Activated T-helper 1 cell treated with anti-CD3 and anti-CD28 coated beads, Interleukin-12 subunit alpha, Interleukin-12 subunit beta, Interleukin-2, Interleukin-4 antibody, amounts not matched to agents 30 ng/mL and 10 ng/mL and 1 ng/mL, durations not matched to agents 14 hours and 24 hours and 36 hours (primary cell): ENCODE measurements at places on chromosomes 7 and 10. TPM values are rescaled to one million over a fixed set of nuclear protein-coding genes. Genes with fewer than 3 reads are reported as not detected.

GRCh38 chr7:128884561-128885369 is 22.1 kb downstream of the ATP6V1F start:
- H3K4me3 ChIP-seq = no peak overlapping the region
- no peaks in the 10 kb centered on the region for H3K36me3 ChIP-seq
- H3K4me1 ChIP-seq = no peaks in the 10 kb centered on the region
- DNase-seq = no peak
- H3K27ac ChIP-seq = no peak overlapping the region

Gene SPDYE16
- total RNA-seq = 0.15 TPM in 1 of 2 replicates, not detected in the other

Gene NXPH1
- total RNA-seq = not detected in 2 replicates

DNA sequence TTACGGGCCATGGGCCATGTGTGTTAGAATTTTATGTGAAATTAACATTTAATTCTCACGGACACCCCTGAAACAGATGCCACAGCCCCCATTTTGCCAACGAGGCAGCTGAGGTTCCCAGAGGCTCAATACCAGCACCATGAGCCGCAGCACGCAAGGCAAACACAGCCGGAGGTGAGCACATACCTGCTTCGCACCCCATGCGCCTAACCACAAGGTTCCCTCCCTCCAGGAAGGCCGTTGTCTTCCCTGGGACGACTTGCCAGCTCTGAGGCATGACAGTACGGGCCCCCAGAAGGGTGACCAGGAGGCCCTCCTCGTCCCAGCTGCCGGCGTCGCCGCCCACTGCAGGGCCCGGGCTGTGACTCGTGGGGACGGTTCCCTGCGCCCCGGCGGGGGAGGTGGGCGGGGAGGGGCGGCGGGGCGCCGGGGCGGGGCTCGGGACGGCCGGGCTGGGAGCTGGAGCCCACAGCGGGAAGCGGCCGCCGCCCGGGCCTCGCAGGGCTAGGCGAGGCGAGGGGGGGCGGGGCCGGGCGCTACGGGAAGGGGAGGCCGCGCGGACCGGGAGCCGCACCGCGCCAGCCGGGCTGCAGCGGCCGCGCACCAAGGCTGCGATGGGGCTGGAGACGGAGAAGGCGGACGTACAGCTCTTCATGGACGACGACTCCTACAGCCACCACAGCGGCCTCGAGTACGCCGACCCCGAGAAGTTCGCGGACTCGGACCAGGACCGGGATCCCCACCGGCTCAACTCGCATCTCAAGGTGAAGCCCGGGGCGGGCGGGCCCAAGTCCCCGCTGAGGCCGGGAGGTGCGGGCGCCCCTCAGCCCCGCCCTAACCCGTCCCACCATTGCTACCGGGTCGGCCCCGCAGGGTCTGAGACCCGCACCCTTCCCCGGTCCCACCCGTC is at the start of gene CAV2:
Gene CAV2 (plus strand): TSS at position 571 of the 910 bp plus-strand sequence. CDS start 44 bp downstream, at position 615.
- H3K4me1 ChIP-seq = peaks cover 10% of the 10 kb centered on the region
- no peaks in the 10 kb centered on the region for H3K36me3 ChIP-seq
- peak within 1 kb of the TSS; percentile 19 for H3K4me3 ChIP-seq
- H3K27ac ChIP-seq = peak within 1 kb of the TSS; percentile 24
- peaks cover 53% of the 10 kb centered on the region for H3K27me3 ChIP-seq
- DNase-seq = no peak

GRCh38 chr10:55500931-55501559 is 700.0 kb upstream of the PCDH15 start:
- no peak overlapping the region for H3K4me3 ChIP-seq
- no peaks in the 10 kb centered on the region for H3K27me3 ChIP-seq
- no peaks in the 10 kb centered on the region for H3K4me1 ChIP-seq
- no peak overlapping the region for H3K27ac ChIP-seq
- no peaks in the 10 kb centered on the region for H3K36me3 ChIP-seq

GRCh38 chr10:572696-573095 is 116.8 kb downstream of the DIP2C start:
- no peak overlapping the region for H3K27ac ChIP-seq
- H3K36me3 ChIP-seq = no peaks in the 10 kb centered on the region
- no peak overlapping the region for H3K4me3 ChIP-seq

DNA sequence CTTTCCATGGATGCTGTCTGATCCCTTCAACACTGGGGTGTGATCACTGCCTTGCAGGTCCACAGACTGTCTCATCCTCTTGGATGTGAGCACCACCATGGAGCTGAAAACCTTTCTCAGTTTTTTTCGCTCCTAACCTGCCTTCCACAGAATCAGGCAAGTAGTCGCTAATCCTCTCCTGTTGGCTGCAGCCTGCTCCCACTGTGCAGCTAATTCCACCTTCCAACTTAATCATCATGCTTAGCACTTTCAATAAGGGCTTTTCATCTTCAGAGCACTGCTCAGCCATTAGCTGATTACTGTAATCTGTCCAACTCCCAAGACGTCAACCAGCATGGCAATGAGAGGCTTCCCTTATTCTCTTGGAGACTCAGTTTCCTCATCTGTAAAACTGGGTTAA is 15.1 kb upstream of the CDH23 start:
- no peak overlapping the region for H3K27ac ChIP-seq
- no peaks in the 10 kb centered on the region for H3K36me3 ChIP-seq
- H3K4me1 ChIP-seq = peaks cover 6% of the 10 kb centered on the region
- no peak overlapping the region for H3K4me3 ChIP-seq

DNA sequence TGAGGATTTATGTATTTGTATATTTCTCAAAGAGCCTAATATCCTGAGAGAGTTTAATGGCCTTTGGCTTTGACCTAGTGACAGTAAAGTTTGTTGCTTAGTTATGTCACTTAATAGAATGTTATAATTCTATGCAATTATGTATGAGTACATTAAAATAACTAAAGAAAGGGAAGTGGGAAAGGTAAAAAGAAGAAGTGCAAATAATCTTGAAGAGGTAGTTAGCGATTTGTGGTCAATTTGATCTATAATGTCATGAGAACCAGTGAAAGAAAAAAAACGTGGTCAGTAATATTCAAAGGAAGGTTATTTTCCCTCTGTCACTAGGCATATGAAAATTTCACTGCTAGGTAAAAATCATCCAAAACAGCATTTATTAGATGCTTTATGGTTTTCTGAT is 143.4 kb upstream of the LSM8 start:
- no peak for DNase-seq
- peaks cover 3% of the 10 kb centered on the region for H3K27me3 ChIP-seq
- H3K27ac ChIP-seq = no peak overlapping the region
- H3K4me1 ChIP-seq = no peaks in the 10 kb centered on the region
- no peaks in the 10 kb centered on the region for H3K36me3 ChIP-seq

Gene CFTR
- not detected in 2 replicates for total RNA-seq

Gene NODAL
- total RNA-seq = not detected in 2 replicates

Gene CYP3A4
- not detected in 2 replicates for total RNA-seq

Gene AQP1
- total RNA-seq = 0.12 and 0.13 TPM in 2 replicates

GRCh38 chr7:26538689-26539088 is 247.0 kb downstream of the SNX10 start:
- no peaks in the 10 kb centered on the region for H3K36me3 ChIP-seq
- no peak overlapping the region for H3K4me3 ChIP-seq
- H3K4me1 ChIP-seq = no peaks in the 10 kb centered on the region
- H3K27me3 ChIP-seq = peaks cover 44% of the 10 kb centered on the region
- DNase-seq = no peak

Gene SMIM30
- total RNA-seq = 32.4 and 36.8 TPM in 2 replicates

Gene CTTNBP2
- total RNA-seq = not detected in 2 replicates

Gene MSMB
- total RNA-seq = not detected in 2 replicates

- H3K27ac ChIP-seq = peak overlapping the region; percentile 96
- H3K36me3 ChIP-seq = peaks cover 23% of the 10 kb centered on the region
- peak overlapping the region; percentile 96 for H3K4me3 ChIP-seq
- peaks cover 2% of the 10 kb centered on the region for H3K27me3 ChIP-seq
These were observed 674 bp upstream of the OSBPL3 start for GRCh38 chr7:24980534-24981170.

Gene ZNF736
- total RNA-seq = 19.8 and 21.3 TPM in 2 replicates

DNA sequence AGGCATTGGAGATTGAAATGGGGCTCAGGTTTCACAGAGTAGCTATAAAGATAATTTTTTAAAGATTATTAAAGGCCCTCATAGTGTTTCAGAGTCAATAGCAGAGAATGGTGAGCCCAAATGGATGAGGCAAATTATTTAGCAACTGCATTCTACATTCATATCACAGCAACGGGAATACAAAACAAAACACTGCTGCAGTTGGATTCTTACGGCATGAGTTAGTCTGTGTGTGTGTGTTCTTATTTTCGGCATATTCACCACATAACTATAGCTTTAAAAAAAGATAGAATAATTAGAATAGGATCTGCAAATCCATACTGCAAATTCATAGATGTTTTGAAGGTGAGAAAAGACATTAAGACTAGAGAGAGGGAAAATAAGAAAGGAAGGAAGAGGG is 66.0 kb downstream of the SUGCT start:
- no peaks in the 10 kb centered on the region for H3K4me1 ChIP-seq
- peaks cover 3% of the 10 kb centered on the region for H3K27me3 ChIP-seq
- H3K4me3 ChIP-seq = no peak overlapping the region
- no peak for DNase-seq

DNA sequence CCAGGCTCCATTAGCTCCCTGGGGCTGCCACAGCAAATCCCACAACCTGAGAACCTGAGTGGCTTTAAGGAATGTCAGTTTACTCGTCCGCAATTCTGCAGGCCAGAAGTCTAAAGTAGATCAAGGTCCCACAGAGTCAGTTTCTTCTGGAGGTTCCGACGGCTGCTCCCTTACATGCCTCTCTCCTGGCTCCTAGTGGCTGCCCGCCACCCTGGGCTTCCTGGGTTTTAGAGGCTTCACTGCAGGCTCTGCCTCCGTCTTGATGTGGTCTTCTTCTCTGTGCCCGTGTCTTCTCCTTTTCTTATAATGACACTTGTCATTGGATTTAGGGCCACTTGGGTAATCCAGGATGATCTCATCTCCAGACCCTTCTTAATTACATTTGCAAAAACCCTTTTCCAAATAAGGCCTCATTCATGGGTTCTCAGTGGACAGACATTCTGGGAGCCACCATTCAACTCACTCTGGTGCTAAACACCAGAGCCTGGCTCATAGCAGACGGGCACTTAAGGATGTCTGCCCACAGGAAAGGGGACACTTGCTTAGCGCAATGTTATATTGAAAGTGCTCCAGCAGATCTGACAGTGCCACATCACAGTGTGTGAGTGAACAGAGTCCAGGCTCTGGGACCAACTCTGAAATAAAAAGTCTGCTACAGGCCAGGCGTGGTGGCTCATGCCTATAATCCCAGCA is 77.6 kb downstream of the VWC2 start:
- no peaks in the 10 kb centered on the region for H3K4me1 ChIP-seq
- no peaks in the 10 kb centered on the region for H3K27me3 ChIP-seq
- no peak overlapping the region for H3K4me3 ChIP-seq
- H3K27ac ChIP-seq = no peak overlapping the region
- no peaks in the 10 kb centered on the region for H3K36me3 ChIP-seq

Gene IFRD1
- total RNA-seq = 88.3 and 97.1 TPM in 2 replicates

Gene SLC29A4
- 0.29 and 0.54 TPM in 2 replicates for total RNA-seq

DNA sequence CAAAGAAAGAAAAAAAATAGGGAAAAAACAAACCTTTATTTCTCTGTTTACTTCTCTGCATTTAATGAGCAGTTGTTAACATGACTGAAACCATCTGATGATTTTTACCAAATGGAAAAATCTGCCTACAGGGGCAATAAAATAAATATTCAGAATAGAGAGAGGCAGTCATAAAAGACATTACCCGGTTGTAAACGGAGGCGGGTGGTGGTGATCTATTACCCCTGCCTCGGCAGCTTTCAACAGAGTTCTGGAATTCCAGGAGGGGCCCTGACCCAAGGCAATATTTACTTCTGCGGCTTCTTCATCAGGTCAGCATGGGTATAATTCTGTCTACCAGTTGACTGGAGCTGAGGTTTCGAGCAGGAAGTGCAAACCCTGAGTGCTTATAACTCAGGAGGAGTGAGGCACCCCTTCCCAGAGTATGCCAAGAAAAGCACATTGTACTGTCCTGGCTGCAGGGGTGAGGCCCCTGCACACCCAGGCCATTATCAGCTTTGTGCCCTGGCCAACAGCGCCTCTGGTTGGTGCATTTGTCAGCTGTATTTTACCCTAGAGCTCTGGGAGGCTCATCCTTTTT is 8.2 kb upstream of the CXCL12 start:
- peaks cover 7% of the 10 kb centered on the region for H3K27me3 ChIP-seq
- no peak for DNase-seq
- no peak overlapping the region for H3K27ac ChIP-seq
- no peaks in the 10 kb centered on the region for H3K36me3 ChIP-seq

Gene NKX2-3
- not detected in 2 replicates for total RNA-seq

Gene TCAF1
- 13.1 and 13.8 TPM in 2 replicates for total RNA-seq

Gene LBX1
- total RNA-seq = not detected in 2 replicates

GRCh38 chr7:158856883-158857668 is 718 bp downstream of the DYNC2I1 start:
- H3K4me3 ChIP-seq = peak overlapping the region; percentile 97
- H3K36me3 ChIP-seq = peaks cover 2% of the 10 kb centered on the region
- H3K4me1 ChIP-seq = peaks cover 37% of the 10 kb centered on the region

Gene EEPD1
- total RNA-seq = 0.91 and 1.5 TPM in 2 replicates

Gene AGBL3
- 1.5 and 1.9 TPM in 2 replicates for total RNA-seq

Gene ABCB1
- total RNA-seq = 3.3 and 3.6 TPM in 2 replicates

GRCh38 chr7:134129856-134130523 is 2.9 kb downstream of the LRGUK start:
- H3K36me3 ChIP-seq = no peaks in the 10 kb centered on the region
- no peak for DNase-seq
- H3K4me3 ChIP-seq = no peak overlapping the region
- H3K27me3 ChIP-seq = peaks cover 12% of the 10 kb centered on the region
- H3K27ac ChIP-seq = no peak overlapping the region
- H3K4me1 ChIP-seq = peaks cover 14% of the 10 kb centered on the region

GRCh38 chr7:46432708-46433107 is 511.6 kb upstream of the IGFBP3 start:
- H3K27me3 ChIP-seq = no peaks in the 10 kb centered on the region
- no peak overlapping the region for H3K27ac ChIP-seq
- DNase-seq = no peak
- no peak overlapping the region for H3K4me3 ChIP-seq
- no peaks in the 10 kb centered on the region for H3K4me1 ChIP-seq

- H3K4me1 ChIP-seq = no peaks in the 10 kb centered on the region
- H3K4me3 ChIP-seq = no peak overlapping the region
- no peak for DNase-seq
- peaks cover 33% of the 10 kb centered on the region for H3K27me3 ChIP-seq
- H3K36me3 ChIP-seq = no peaks in the 10 kb centered on the region
- H3K27ac ChIP-seq = no peak overlapping the region
These were observed 41.9 kb downstream of the CYCS start for GRCh38 chr7:25083201-25083600.

- H3K27me3 ChIP-seq = peaks cover 7% of the 10 kb centered on the region
- no peaks in the 10 kb centered on the region for H3K36me3 ChIP-seq
- no peak overlapping the region for H3K4me3 ChIP-seq
- H3K27ac ChIP-seq = no peak overlapping the region
- H3K4me1 ChIP-seq = no peaks in the 10 kb centered on the region
These were observed 71.3 kb downstream of the ANLN start for GRCh38 chr7:36460811-36461429.

Gene MMRN2
- not detected in 2 replicates for total RNA-seq

DNA sequence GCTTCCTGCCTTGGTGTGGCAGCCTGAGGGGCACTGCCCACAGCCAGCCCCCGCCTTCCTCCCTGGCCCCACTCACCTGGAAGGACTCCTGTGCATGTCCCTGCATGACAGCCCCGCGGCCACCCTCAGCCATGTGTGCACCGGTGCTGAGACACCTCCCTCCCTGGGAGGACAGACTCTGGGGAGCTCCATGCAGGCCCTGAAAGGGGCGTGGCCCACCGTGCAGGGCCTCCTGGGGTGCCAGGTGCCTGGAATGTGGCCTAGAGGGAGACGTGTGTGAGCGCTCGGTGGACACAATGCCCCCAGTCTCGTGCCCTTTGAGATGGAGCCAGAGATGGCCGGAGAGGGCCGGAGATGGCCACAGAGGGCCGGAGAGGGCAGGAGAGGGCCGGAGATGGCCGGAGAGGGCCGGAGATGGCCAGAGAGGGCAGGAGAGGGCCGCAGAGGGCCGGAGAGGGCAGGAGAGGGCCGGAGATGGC is 59.1 kb upstream of the PPP2R2D start:
- DNase-seq = no peak
- no peak overlapping the region for H3K27ac ChIP-seq
- H3K4me3 ChIP-seq = no peak overlapping the region
- H3K27me3 ChIP-seq = peaks cover 7% of the 10 kb centered on the region

Gene CFAP46
- not detected in 2 replicates for total RNA-seq

Gene PDK4
- total RNA-seq = not detected in 2 replicates
